CD8-positive, alpha-beta memory T cell (primary cell): ENCODE measurements at places on chromosomes 7 and 10. TPM values are rescaled to one million over a fixed set of nuclear protein-coding genes. Genes with fewer than 3 reads are reported as not detected.

The ARMC3 gene
- total RNA-seq, result not detected

The FAM180A gene
- total RNA-seq, result not detected

The PRPS1L1 gene
- not detected for total RNA-seq

The STEAP4 gene
- total RNA-seq, result not detected

The HDAC9 gene
- 2.5 TPM for total RNA-seq
